ENCODE measurements at places on chromosomes 5 and 9. TPM values are rescaled to one million over a fixed set of nuclear protein-coding genes. Genes with fewer than 3 reads are reported as not detected.

GRCh38 chr5:57313716-57314115 lies 139.9 kb downstream of the GPBP1 start:
- DNase-seq, result no peak

DNA sequence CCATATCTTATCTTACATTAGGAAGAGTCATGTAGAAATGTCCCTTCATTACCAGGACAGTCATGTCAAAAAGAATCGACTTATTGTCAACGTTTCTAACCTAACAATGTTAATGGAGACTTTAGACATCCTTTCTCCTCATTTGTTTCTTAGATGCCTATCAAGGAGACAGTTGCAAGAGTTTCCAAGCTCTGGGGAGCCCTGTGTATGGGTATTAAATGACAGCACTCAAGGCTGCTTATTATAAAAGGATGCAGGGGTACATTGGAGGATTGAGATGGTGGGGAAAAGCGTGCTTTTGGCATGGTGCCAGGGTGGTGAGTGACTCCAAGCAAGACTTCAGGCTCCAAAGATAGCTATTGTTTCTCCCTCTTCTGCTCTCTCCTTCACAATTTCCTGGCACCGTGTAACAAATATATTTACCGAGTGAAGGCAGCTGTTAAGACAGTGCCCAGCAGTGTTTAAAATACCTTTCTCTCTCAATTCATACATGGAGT lies 461.3 kb upstream of the CLINT1 start:
- DNase-seq, result no peak

DNA sequence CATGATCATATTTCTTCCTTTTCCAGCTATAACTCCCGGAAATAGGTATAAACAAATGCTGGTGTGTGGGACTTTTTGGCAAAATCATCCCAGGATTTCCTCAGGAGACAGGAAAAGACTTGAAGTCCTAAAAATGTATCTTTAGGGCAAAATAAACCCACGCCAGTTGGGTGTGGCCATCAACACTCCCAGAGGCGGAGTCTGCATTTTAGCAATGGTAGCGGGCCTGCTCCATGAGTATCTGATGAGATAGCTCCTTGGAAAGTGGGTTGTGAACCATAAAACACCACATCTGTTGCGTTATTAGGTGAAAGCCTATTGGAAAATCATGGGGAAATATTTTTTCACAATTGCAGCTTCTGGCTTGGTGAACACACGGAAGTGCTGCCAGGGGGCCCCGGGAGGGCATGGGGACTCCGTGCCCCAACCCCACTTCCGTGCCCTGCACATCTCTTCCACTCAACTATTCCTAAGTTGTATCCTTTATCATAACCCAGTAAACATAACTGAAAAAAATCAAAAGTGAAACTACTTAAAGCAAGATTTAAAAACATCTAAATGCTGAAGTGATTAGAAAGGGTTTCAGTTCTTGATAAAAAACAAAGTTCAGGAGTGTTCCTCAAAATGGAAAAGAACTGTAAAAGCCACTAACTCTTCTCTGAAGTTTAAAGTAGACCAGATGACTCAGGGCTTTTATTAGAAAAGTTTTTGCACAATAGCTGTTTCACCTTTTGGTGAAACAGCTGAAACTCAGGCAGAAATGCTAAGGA lies 111.2 kb downstream of the LRRC70 start:
- no peak for DNase-seq

The PTGER4 gene
- total RNA-seq, result 7.3 TPM

The FAM153A gene
- total RNA-seq, result not detected

All from foreskin keratinocyte (primary cell).